ENCODE measurements at places on chromosomes 3 and 15.

DNA sequence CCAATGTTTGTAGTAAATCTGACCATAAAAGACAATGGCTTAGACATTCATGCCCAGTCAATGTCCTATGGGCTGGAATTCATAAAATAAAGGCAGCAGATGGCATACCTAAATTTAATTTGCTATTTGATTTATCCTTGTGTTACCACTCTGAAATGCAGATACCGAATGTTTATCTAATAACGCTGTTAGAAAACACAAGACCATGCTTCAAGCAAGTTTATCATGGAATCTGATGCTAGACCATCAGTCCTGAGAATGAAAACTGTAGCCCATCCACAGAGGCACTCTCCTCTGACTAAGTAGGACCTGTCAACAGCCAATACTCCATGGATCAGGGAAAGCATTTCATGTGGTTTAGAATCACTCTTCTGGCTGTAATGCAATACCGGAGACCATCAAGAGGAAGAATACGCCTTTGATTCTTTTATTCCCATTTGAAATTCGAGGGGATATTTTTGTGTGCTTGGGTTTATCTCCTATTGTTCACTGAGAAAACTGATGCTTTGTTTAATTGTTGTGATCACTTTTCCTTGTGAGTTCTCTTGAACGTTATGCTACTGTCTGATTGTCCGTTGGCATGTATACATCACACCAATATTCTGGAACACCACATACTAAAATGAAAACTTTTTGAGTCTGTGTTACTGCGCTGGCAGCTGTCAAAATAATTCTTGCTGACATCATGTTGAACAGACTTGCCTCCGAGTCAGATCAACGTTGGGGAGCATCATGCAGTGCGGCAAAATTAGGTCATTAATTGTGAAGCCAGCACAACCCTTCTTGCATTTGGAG, 12.1 kb upstream of the CPB1 start:
- DNase-seq: no peak

DNA sequence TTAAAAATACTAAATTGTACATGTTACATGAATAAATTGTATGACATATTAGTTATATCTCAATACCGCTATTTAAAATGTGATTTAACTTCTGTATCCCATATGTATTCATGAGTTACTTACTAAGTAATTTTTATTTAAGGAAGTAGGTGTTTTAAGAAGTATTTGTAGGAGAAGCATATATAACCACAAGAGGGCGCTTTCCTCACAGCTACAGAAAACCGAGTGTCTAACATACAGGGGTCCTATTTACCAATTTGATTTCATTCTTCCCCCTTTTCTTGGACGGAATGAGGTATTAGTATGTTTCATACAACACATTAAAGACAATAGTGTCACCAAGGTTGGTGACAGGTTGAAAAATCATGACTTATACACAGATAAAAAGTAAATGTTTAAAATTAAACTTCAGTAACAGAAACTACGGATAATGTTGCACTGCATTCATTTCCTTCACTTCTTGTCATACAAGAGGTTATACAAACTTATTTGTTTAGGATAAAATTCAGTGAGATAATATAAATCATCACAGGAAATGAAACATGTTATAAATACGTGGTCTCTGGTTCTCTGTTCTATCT, 253.6 kb downstream of the MAGI1 start:
- no peak for DNase-seq

GRCh38 chr3:184710870-184711492, 883 bp downstream of the MAGEF1 start:
- no peak for DNase-seq

DNA sequence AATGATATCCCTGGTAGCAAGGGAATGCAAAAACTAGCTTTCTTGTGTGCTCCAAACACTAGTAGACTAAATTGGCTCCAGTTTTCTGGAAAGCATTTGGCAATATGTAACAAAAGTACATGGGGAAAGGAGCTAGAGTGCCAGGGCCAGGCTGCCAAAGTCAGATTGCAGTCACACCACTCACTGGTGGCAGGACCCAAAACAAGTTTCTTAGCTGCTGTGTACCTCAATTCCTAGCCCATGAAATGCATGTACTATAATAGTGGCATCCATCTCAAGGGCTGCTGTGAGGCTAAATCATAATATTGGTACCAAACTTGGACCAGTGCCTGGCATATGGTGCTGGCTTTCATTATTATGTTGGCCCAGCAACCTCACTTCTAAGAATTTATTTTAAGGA, 49.3 kb downstream of the CLDN18 start:
- no peak for DNase-seq

- no peak for DNase-seq
Observed at GRCh38 chr3:128269006-128269775, 115.9 kb downstream of the EEFSEC start.

GRCh38 chr3:140712301-140712700, 34.4 kb downstream of the TRIM42 start:
- DNase-seq: no peak

DNA sequence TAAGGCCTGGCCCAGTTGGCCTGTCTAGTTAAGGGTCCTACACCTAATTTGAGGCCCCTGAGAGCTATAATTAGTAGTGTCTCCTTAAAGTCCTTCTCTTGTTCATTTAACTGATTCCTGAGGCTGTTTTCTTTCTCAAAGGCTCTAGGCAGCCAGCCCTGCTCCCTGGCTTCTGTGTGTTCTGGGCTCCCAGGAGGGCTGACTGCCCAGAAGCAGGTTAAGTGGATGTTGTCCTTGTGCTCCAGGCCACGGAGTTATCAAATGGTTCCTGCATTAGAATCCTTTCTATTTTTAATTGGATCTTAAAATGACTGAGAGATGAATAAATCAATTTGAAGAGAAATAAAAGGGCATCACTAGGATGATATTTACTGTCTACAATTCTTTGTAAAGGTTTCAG, 140.0 kb downstream of the SNRK start:
- DNase-seq: no peak

- no peak for DNase-seq
Observed at GRCh38 chr3:2968475-2968874, 141.7 kb downstream of the IL5RA start.

- peak; percentile 86 for DNase-seq
Observed at GRCh38 chr3:50272911-50273688, 4.2 kb downstream of the SEMA3B start.

DNA sequence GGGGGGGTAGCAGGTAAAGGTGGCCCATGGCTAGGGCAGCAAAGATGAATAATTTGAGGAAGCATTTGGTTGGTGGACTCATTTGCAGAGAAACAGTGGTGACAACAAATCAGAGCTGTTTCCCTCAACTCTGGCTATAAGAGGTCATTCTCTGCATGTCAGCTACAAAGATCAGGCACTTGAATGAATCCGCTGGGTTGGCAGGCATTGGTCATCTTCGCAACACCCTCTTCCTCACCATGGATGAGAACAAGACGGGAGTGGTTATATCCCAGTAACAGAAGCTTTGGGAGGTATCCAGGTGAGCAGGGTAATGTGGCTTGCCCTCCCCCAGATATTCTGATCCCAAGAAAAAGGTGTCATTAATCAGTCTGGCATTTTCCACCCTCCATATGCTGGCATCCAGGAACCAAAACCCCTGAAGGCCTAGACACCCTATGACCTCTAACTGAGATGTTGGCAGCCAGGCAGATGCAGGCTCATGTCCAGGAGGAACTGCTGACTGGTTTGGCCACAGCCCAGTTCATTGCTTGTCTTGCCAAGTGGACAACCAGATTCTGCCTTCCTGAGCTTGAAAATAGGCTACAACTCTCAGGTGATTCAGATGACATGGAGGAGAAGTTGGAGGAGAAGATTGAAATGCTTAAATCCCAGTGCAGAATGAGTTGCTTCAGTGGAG, 108.9 kb upstream of the TRIM42 start:
- no peak for DNase-seq

GRCh38 chr3:3087279-3087678, 22.9 kb downstream of the IL5RA start:
- DNase-seq: no peak

- no peak for DNase-seq
Observed at GRCh38 chr3:129506231-129506742, 22.2 kb upstream of the RHO start.

GRCh38 chr3:50202353-50203112, 2.5 kb upstream of the SLC38A3 start:
- DNase-seq: no peak

DNA sequence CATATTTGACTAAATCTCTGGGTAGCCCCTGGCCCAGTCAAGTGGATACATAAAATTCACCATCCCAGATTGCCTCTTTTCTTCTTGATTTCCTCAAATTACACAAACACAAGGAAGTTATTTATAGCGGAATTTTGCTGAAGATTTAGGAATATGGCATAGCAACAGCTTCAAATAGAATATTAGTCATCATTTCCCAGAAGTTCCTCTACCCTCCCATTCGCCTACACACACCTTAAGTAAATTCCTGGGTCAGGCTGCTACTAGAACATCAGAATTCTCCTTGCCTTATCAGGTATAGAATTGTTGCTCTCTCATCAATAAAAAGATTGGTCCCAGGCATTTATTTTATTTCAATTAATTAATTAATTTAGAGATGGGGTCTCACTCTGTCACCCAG, 31.6 kb downstream of the MESD start:
- DNase-seq: no peak

GRCh38 chr15:25690673-25691543, 172.2 kb downstream of the ATP10A start:
- no peak for DNase-seq

DNA sequence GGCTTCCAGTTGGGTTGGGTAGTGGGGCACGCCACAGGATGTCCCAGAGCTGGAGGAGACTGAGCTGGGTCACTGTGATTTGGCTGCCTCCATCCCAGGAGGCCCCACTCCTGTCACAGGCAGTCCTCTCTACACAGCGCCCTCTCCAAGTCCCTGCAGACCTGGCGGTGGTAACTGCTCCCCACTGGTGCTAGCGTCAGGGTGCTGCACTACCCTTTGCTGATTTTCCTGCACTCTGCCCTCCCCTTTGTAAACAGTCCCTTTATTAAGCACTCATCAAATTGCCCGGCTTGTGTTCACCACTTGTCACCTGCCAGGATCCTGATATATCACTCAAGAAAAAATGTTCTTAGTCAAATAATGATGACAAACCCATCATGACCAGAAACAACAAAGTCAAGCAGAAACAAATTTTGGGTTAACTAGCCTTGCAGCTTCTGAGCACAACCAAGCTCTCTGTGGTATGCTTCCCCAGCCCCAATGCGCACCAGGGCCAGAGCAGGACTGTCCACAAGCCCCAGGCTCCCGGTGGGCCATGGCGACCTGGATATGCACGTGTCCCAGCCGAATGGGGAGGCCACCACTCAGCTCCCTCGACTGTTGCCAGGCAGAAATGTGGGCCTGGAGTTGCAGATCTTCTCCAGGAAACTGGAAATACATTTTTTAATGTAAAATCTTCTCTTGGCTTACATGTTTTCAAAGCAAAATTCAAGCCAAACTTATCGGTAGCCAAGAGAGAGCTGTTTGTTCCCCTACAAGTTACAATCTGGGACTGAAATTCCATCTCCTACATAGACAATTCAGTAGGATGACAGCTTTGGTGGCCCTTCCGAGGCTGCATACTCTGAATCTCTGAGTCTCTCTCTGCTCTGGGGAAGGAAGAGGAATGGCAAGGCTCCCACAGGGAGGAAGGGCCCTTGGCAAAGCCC, 24.5 kb downstream of the MEGF11 start:
- DNase-seq: no peak

GRCh38 chr15:60137711-60138396, 133.7 kb downstream of the FOXB1 start:
- no peak for DNase-seq

DNA sequence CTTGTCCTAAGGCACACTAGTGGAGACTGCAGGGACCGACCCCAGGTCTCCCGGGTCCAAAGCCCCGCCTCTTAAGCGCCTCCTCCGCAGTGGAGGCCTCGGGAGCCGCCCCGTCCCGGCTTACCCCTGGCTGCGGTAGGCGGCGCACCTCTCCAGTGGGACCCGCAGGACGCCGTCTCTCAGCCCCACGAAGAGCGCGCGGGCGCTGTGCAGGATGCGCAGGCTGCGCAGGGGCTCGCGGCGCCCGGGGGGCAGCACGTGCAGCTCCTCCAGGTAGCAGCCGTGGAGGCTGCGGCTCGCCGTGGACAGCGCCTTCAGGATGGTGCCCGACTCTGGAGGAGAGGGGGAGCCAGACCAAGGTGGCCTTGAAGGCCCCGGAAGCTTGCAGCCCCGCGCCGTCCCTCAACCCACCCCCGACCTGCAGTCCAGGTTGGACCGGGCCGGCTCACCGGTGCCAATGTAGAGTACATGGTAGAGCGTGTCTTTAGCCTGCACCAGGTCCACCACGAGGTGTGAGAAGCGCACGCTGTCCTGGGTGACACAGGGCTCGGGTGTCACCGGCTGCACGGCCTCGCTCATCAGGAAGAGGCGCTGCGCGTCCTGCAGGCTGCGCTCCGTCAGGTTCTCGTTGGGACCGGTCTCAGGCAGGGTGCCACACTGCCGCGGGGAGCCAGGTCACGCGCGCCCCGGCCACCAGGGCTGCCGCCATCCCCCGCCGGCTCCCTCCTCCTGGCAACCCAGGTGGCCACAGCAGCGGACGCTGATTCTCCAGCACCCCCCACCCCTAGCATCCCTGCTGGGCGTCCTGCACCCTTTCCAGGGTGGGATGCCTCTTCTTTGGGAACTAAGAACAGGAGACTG, 105.5 kb downstream of the SEMA5B start:
- DNase-seq: no peak

GRCh38 chr3:134852132-134852531, 57.1 kb downstream of the EPHB1 start:
- no peak for DNase-seq

DNA sequence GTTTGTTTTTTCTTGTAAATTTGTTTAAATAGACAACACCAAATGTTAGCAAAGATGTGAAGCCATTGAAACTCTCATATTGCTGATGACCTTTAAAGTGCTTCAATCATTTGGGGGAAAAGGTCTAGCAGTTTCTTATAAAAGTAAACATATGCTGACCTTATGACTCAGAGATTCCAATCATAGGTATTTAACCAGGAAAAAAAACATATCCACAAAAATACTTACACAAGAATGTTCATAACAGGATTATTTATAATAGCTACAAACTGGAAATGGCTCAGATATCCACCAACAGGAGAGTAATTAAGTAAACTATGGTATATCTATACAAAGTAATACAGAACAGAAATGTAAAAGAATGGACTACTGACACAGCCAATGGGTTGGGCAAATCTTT, 27.1 kb upstream of the RORA start:
- no peak for DNase-seq

- no peak for DNase-seq
Observed at GRCh38 chr3:194857469-194858113, 171.9 kb downstream of the FAM43A start.

DNA sequence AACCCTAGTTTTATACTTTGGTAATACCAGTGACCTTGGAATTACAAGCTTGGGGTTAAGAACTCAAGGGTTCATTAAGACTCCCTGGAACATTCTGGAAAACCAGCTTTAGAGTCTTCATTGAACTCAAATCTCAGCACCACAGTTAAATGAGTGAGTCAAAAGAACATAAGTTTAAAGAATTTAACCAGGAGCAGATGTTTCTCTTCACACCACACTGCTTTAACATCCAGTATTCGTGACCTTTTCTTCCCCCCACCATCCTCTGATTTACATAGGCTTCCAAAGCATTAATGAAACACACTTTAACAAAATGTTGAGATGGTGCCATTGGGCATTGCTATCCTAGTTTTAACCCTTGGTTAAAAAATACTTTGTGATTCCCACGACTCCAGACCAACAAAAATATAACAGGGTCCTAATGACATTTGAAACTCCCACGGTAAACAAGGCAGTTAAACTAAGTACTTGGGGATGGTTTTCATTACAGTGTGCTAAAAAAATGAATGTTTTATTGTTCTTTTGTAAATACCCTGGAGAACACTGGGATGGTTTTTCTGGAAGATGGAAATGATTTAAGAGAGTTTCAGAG, 123.9 kb downstream of the OXNAD1 start:
- no peak for DNase-seq

- DNase-seq: no peak
Observed at GRCh38 chr15:67105065-67105951, 39.9 kb downstream of the SMAD3 start.
